ENCODE measurements at places on chromosomes 5 and 9. TPM values are rescaled to one million over a fixed set of nuclear protein-coding genes. Genes with fewer than 3 reads are reported as not detected.

GRCh38 chr5:98767581-98767980 is 5.9 kb upstream of the RGMB start:
- peak; percentile 62 for DNase-seq

GRCh38 chr9:70438341-70438928 is 24.0 kb upstream of the KLF9 start:
- DNase-seq = no peak

DNA sequence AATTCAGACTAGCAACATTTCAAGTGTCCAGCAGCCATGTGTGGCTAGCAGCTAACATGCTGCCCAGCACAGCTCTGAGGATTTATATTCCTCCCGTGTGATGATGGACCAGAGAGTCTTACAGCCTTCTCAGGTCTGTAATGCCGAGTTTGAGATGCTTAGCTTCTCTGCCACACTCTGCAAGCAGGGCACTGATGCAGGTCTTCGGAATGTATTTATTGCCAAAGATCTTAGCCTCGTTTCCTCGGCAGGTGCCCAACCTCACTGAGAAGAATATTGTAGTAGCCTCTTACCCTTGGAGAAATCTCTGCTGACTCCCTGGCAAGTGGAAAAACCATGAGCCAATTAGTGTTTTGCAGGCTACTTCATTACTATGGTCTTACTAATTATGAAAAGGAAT is 3.7 kb upstream of the RAI14 start:
- DNase-seq = no peak

Gene TSSK1B
- total RNA-seq = 0.52 TPM

- DNase-seq = no peak
Observed at GRCh38 chr5:90142541-90142940, 267.0 kb downstream of the CETN3 start.
